Activated CD8-positive, alpha-beta T cell treated with anti-CD3 and anti-CD28 coated beads, Interleukin-2, amount 10 ng/mL, durations not matched to agents 7 days and 5 days (primary cell): ENCODE measurements at places on chromosomes 2 and 18. TPM values are rescaled to one million over a fixed set of nuclear protein-coding genes. Genes with fewer than 3 reads are reported as not detected.

Gene ABI2
- total RNA-seq = 32.1 TPM

Gene SRD5A2
- not detected for total RNA-seq

Gene TSHZ1
- 16.8 TPM for total RNA-seq

GRCh38 chr18:39801848-39802247 is 2153.2 kb upstream of the PIK3C3 start:
- H3K27ac ChIP-seq = no peak overlapping the region
- no peak overlapping the region for H3K4me3 ChIP-seq
- DNase-seq = no peak
- no peaks in the 10 kb centered on the region for H3K27me3 ChIP-seq
- H3K4me1 ChIP-seq = no peaks in the 10 kb centered on the region
- H3K36me3 ChIP-seq = peaks cover 2% of the 10 kb centered on the region

- H3K4me3 ChIP-seq = no peak overlapping the region
- no peaks in the 10 kb centered on the region for H3K36me3 ChIP-seq
- H3K27me3 ChIP-seq = peaks cover 4% of the 10 kb centered on the region
- no peaks in the 10 kb centered on the region for H3K4me1 ChIP-seq
- no peak for DNase-seq
Measured at GRCh38 chr2:96665083-96665569, 22.6 kb downstream of the FER1L5 start.

DNA sequence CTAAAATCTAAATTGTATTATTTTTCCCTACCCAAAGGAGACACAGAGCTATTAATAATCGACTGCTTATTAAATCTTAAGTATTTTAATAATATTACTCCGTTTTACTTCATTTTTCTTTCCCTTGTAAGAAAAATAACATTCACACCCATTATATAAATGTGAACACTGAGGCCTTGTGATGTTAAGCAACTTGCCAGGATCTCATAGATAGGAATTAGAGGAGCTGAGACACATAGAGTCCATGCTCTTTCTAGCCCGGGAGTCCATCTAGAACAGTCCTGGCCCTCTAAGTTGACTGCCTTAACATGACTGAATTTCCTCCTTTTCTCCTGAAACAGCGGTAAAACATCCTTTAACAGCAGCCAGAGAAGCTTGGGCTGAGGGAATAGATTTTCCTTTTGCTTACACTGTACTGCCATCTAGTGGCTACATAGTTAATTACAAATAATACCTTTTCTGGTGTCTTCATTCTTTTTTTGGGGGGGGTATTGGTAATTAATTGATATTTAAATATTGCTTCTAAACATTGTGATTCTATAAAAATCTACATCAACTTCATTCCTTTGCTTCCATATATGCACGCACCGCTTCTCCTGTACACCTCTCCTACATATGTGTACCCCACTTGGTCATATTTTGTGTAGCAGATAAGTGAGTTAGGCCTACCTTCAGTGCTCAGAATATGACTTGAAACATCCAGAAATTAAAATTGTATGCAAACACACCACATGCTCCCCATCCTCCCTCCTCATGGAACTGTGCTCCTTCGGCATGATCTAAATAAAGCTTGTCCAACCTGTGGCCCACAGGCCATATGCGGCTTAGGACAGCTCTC is 125.8 kb upstream of the HNMT start:
- H3K27me3 ChIP-seq = no peaks in the 10 kb centered on the region
- H3K4me3 ChIP-seq = no peak overlapping the region

GRCh38 chr2:188512456-188512855 is 220.8 kb downstream of the GULP1 start:
- no peaks in the 10 kb centered on the region for H3K36me3 ChIP-seq
- no peaks in the 10 kb centered on the region for H3K27me3 ChIP-seq
- no peaks in the 10 kb centered on the region for H3K4me1 ChIP-seq
- DNase-seq = no peak
- no peak overlapping the region for H3K27ac ChIP-seq

DNA sequence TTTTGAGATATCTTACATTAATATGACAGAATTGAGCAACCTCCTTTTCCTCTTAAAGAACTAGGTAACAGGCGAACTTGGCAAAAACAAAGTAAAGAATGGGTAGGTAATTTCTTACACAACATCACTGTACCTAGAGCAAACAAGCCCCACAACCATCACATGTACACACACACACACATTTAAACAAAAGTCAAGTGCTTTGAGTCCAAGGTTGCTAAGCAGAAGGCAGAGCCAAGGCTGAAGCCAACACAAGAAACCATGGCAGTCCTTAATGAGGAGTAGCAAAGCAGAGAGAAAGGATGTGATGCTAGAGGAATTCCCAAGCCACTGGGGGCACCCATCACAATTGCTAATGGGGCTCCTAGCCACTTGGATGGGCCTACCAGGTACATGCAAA is 164.1 kb downstream of the PAX3 start:
- H3K4me3 ChIP-seq = no peak overlapping the region
- H3K27me3 ChIP-seq = no peaks in the 10 kb centered on the region
- H3K4me1 ChIP-seq = no peaks in the 10 kb centered on the region

- peaks cover 8% of the 10 kb centered on the region for H3K36me3 ChIP-seq
- H3K27ac ChIP-seq = no peak overlapping the region
- no peak overlapping the region for H3K4me3 ChIP-seq
- peaks cover 17% of the 10 kb centered on the region for H3K4me1 ChIP-seq
- DNase-seq = peak; percentile 37
Measured at GRCh38 chr18:79200546-79201268, 131.5 kb downstream of the ATP9B start.
